ENCODE measurements at places on chromosomes 3 and 15.
A peak's percentile ranks its signal among the peaks of the same experiment; 100 is the strongest.

DNA sequence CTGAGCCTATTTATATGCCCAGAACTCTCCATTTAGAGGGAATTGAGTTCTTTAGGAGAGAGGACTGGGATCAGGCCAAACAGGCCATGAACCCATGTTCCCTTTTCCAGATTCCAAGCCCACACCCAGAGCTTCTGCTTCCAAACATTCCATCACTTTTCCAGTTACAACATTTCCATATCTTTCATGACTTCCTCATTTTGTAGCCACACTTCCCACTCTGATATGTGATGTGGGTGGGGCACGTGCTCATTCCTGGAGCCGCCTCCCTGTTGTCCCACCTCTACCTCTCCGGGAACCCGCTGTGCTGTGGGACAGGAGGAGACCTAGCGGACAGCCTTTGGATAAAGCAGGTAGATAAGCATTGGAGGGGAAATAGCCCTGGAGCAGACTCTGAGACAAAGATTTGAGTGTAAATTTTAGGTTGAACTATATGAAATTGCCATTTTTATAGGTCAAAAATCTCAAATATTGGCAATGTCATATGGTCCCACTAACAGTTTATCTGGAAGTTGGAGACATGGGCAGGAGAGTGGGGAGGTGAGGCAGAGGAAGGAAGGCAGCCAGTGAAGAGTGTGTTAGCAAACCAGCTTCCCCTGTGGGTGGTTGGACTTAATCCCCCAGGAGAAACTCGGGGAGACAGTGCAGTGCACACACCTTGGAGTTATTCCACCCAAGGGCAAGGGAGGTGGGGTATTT lies 31.8 kb downstream of the CYP8B1 start:
- no peaks in the 10 kb centered on the region for H3K36me3 ChIP-seq
- H3K27ac ChIP-seq, result peak overlapping the region; percentile 66
- H3K4me3 ChIP-seq, result no peak overlapping the region
- DNase-seq, result no peak

- DNase-seq, result no peak
- no peaks in the 10 kb centered on the region for H3K36me3 ChIP-seq
- H3K4me3 ChIP-seq, result no peak overlapping the region
- H3K27ac ChIP-seq, result no peak overlapping the region
- no peaks in the 10 kb centered on the region for H3K4me1 ChIP-seq
- no peaks in the 10 kb centered on the region for H3K27me3 ChIP-seq
Observed at GRCh38 chr3:6449099-6449498, 411.8 kb upstream of the GRM7 start.

- H3K36me3 ChIP-seq, result no peaks in the 10 kb centered on the region
- no peak overlapping the region for H3K4me3 ChIP-seq
- DNase-seq, result no peak
- H3K27me3 ChIP-seq, result peaks cover 3% of the 10 kb centered on the region
Observed at GRCh38 chr3:13189639-13190377, 116.6 kb upstream of the IQSEC1 start.

DNA sequence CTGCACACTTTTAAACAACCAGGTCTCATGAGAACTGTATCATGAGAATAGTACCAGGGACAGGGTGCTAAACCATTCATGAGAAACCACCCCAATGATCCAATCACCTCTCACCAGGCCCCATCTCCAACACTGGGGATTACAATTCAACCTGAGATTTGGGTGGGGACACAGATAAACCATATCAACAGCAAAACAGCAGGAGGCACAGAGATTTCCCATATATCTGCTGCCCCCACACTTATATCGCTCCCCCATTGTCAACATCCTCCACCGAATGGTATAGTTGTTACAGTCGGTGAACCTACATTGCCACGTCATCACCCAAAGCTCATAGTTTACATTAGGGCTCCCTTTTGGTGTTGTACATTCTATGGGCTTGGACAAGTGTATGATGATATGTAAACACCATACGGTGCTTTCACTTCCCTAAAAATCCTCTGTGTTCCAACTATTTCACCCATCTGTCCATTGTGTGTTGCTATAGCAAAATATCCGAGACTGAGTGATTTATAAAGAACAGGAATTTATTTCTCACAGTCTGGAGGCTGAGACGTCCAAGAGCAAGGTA lies 224.8 kb downstream of the FAM43A start:
- H3K36me3 ChIP-seq, result no peaks in the 10 kb centered on the region
- no peak overlapping the region for H3K4me3 ChIP-seq
- no peaks in the 10 kb centered on the region for H3K27me3 ChIP-seq
- H3K4me1 ChIP-seq, result no peaks in the 10 kb centered on the region
- DNase-seq, result no peak
- no peak overlapping the region for H3K27ac ChIP-seq

- no peaks in the 10 kb centered on the region for H3K4me1 ChIP-seq
- no peaks in the 10 kb centered on the region for H3K27me3 ChIP-seq
- no peak overlapping the region for H3K4me3 ChIP-seq
- no peak overlapping the region for H3K27ac ChIP-seq
- no peak for DNase-seq
Observed at GRCh38 chr3:117914540-117915100, 1120.0 kb downstream of the IGSF11 start.

DNA sequence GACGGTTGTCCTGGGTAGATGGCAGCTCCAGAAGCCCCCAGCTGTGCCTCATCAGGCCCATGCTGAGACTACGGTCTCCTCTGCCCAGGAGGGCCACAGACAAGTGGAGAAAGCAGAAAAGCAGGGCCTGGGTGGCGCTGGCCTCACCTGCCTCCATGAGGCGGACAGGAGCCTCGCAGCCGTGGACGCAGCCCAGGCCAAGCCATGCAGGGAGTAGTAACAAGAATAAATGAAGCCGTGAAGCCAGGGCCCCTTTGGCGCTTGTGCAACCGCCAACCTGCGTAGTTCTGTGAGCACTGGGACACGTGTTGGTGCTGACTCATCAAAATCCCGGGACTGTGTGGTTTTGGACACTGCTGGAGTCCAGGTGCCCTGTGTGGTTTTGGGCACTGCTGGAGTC lies 12.3 kb upstream of the MUC4 start:
- H3K4me1 ChIP-seq, result no peaks in the 10 kb centered on the region
- H3K27ac ChIP-seq, result peak overlapping the region; percentile 77
- H3K4me3 ChIP-seq, result no peak overlapping the region
- peaks cover 3% of the 10 kb centered on the region for H3K27me3 ChIP-seq
- H3K36me3 ChIP-seq, result no peaks in the 10 kb centered on the region

GRCh38 chr3:23068016-23068728 lies 135.0 kb upstream of the UBE2E2 start:
- peaks cover 11% of the 10 kb centered on the region for H3K4me1 ChIP-seq
- no peak for DNase-seq
- no peaks in the 10 kb centered on the region for H3K27me3 ChIP-seq
- no peak overlapping the region for H3K4me3 ChIP-seq
- no peak overlapping the region for H3K27ac ChIP-seq
- H3K36me3 ChIP-seq, result no peaks in the 10 kb centered on the region

DNA sequence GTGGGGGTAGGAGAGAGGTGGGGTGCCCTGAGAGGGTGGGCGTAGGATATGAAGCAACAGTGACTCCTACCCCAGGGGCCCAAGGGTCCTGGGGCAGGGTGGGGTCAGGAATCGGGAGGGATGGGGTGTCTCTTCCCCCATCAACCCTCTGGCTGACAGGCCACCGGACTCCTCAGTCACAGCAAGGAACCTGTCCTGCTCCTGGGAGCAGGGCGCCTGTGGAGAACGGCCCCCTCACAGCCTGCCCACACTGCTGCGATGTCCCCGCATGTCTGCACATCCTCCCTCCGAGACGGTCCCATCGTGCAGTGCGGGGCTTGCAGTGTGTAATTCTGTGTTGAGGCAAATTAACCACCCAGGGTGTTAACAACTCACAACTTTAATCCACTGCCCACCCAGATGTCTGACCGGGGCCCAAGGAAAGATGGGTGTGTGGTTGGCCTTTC lies 2.7 kb downstream of the TM4SF19 start:
- H3K36me3 ChIP-seq, result no peaks in the 10 kb centered on the region
- no peak overlapping the region for H3K4me3 ChIP-seq
- H3K4me1 ChIP-seq, result no peaks in the 10 kb centered on the region
- H3K27me3 ChIP-seq, result no peaks in the 10 kb centered on the region

DNA sequence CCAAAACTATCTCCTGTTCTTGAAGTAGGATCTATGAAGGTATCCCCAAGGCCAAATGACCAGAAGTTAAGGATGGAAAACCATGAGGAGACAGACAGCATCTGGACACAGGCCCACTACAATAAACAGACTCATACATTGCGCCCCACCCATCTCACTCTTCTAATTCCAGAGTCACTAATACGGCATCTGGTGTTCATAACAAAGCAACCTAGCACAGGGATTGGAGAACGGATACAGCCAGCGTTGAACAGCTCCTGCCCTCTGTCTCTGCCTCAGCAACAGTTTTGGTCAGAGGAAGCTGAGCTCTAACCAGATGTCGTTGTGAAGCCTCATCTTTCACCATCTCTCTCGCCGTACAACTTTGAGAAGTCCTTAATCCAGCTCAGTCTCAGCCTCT lies 44.5 kb upstream of the CCDC80 start:
- DNase-seq, result no peak
- no peaks in the 10 kb centered on the region for H3K4me1 ChIP-seq
- H3K27ac ChIP-seq, result no peak overlapping the region
- no peaks in the 10 kb centered on the region for H3K27me3 ChIP-seq

DNA sequence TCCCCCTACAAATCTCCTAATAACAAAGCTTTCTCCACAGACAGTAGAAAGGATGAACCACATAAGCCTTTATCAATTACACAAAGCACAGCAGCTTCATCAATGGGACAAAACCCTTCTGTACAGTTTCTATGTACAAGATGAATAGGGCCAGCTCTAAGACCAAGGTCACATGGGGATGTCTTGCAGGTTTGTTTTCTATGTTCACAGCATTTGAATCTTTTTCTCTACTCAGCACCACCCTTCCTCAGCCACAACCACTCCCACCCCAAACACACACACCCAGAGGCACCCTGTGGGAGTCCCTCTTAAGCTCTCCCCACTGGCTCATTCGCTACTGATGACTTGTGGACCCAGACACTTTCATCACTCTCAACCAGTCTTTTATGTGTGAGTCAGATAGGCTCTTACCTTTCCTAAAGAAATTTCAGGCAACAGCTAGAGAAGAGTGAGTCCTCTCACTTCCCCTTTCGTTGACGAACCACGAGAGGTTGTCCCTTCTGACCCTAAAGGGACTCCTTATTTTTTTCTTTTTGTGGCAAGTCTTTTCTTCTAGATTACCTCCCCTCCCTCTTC lies 57.9 kb downstream of the ARHGAP31 start:
- H3K36me3 ChIP-seq, result no peaks in the 10 kb centered on the region
- DNase-seq, result no peak
- H3K4me1 ChIP-seq, result peaks cover 78% of the 10 kb centered on the region
- peak overlapping the region; percentile 46 for H3K27ac ChIP-seq

DNA sequence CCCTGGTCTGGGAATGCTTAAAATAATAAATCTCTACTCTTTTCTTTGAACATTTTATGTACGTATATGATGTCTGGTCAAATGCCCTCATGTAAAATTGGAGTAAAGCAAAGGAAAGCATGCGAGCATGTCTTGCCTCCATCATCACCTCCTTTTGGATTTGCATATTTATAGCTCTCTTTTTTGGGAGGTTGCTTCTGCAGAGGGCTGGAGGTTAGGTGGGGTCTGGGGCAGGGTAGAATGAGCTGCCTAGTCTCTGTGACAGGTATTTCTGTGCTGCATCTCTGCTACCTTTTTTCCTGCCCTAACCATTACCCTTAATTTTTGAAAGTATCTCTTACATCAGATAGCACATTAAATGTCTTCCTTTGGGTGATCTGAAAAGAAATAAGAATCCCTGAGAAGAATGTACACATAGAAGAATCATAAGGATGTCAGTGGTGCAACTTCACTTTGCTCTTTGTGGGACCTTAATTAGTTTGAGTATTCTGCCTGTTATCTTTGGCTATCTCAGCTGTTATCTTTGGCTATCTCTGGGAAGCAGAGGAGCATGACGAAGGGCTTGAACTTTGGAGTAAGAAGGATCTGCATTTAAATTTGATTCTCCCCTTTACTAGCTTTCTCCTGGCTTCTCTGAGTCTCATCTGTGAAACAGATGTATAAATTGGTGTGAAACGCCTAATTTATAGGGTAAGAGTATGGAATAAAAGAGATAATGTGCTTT lies 40.2 kb downstream of the PPM1L start:
- H3K36me3 ChIP-seq, result no peaks in the 10 kb centered on the region
- no peaks in the 10 kb centered on the region for H3K27me3 ChIP-seq
- H3K4me3 ChIP-seq, result no peak overlapping the region
- no peak for DNase-seq

- H3K4me3 ChIP-seq, result no peak overlapping the region
- no peak for DNase-seq
- H3K27me3 ChIP-seq, result no peaks in the 10 kb centered on the region
- H3K4me1 ChIP-seq, result no peaks in the 10 kb centered on the region
- no peak overlapping the region for H3K27ac ChIP-seq
Observed at GRCh38 chr15:78164010-78164409, 14.8 kb downstream of the IDH3A start.

- no peaks in the 10 kb centered on the region for H3K27me3 ChIP-seq
- H3K36me3 ChIP-seq, result no peaks in the 10 kb centered on the region
- no peak for DNase-seq
Observed at GRCh38 chr3:58494107-58494506, 2.2 kb downstream of the KCTD6 start.

DNA sequence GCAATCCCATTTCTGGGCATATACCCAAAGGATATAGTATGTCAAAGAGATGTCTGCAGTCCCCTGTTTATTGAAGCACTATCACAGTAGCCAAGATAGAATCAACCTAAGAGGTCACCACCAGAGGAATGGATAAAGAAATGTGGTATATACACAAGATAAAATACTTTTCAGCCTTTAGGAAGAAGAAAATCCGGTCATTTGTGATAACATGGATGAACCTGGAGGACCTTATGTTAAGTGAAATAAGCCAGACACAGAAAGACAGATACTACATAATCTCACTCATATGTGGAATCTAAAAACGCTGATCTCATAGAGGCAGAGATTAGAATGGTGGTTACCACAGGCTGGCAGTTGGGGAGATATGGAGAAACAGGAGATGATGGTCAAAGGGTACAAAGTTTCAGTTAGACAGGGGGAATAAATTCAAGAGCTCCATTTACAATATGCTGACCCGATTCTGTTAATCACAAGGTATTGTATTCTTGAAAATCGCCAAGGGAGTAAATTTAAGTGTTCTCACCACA lies 195.8 kb downstream of the MTHFS start:
- H3K4me3 ChIP-seq, result no peak overlapping the region
- no peak overlapping the region for H3K27ac ChIP-seq
- no peaks in the 10 kb centered on the region for H3K4me1 ChIP-seq
- peaks cover 5% of the 10 kb centered on the region for H3K27me3 ChIP-seq

- DNase-seq, result no peak
- no peak overlapping the region for H3K4me3 ChIP-seq
- no peaks in the 10 kb centered on the region for H3K4me1 ChIP-seq
- no peaks in the 10 kb centered on the region for H3K27me3 ChIP-seq
- no peaks in the 10 kb centered on the region for H3K36me3 ChIP-seq
Observed at GRCh38 chr15:76815421-76815820, 89.7 kb downstream of the SCAPER start.

GRCh38 chr3:147756476-147756875 lies 347.3 kb downstream of the ZIC1 start:
- DNase-seq, result no peak
- H3K27ac ChIP-seq, result no peak overlapping the region
- H3K4me3 ChIP-seq, result no peak overlapping the region
- no peaks in the 10 kb centered on the region for H3K4me1 ChIP-seq
- no peaks in the 10 kb centered on the region for H3K36me3 ChIP-seq

- H3K27ac ChIP-seq, result no peak overlapping the region
- no peak for DNase-seq
- no peak overlapping the region for H3K4me3 ChIP-seq
- no peaks in the 10 kb centered on the region for H3K36me3 ChIP-seq
- peaks cover 9% of the 10 kb centered on the region for H3K4me1 ChIP-seq
- no peaks in the 10 kb centered on the region for H3K27me3 ChIP-seq
Observed at GRCh38 chr3:155015776-155016436, 64.2 kb upstream of the MME start.

- peaks cover 8% of the 10 kb centered on the region for H3K4me1 ChIP-seq
- no peaks in the 10 kb centered on the region for H3K36me3 ChIP-seq
- peaks cover 17% of the 10 kb centered on the region for H3K27me3 ChIP-seq
- H3K27ac ChIP-seq, result no peak overlapping the region
- no peak for DNase-seq
Observed at GRCh38 chr3:128423525-128424147, 43.1 kb downstream of the DNAJB8 start.

All from lower lobe of right lung (tissue), 2 donors.